8988T (cell line): ENCODE measurements at places on chromosomes 4 and X.

- DNase-seq = no peak
Observed at GRCh38 chr4:154014407-154015321, 225.8 kb upstream of the SFRP2 start.

GRCh38 chr4:99855678-99856077 lies 38.5 kb downstream of the LAMTOR3 start:
- no peak for DNase-seq

DNA sequence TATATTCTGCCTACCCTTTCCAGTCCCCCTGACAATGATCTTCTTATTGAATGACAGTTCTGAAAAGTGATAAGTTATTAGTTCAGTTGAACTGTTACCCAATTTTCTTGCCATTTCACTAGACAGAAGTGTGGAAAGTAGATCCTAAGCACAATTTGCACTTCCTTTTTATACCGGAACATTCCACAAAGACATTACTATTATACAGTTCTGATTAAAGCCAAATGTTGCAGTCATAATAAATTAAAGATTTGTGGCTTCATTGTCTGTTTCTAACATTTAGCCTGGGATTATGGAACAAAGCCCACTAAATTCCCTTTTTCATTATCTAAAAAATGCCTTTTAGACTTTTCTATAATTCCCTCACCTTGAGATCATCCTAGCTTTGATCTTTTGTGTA lies 13.8 kb downstream of the SH3BGRL start:
- DNase-seq = no peak

DNA sequence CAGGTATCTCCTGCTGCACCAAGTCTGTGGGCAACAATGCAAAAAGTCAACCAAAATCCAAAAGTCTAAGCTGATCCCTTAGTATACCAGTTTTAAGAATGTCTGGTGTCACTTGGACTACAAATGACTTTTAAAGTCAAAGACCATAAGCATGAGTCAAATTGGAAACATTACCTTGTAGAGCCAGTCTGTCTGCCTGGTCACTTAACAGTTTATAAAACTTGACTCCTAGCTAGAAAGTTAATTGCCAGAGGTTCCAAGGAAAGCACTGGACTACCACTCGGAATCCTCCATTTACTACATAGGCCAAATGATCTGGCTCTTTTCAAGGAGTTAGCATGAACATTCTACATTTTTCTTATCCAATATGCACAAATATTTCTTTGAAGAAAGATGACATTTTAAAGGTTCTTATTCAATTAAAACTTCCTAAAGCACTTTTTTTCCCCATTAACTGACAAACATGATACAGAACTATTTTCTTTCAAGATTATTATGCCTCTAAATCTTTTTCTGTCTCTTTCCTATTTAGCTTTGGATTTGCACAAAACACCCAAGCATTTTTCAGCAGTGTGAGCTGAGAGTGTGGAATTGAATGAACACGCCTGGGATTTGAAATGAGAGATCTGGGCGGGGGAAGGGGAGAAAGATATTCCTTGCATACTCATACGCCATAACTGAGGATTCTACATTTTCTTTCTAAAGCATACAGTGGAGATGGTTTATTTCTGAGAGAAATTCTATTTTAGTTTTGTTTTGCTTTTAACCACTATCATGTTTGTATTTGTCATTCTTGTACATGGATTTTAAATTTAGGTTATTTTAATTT lies 188.4 kb downstream of the SHROOM3 start:
- DNase-seq = no peak

DNA sequence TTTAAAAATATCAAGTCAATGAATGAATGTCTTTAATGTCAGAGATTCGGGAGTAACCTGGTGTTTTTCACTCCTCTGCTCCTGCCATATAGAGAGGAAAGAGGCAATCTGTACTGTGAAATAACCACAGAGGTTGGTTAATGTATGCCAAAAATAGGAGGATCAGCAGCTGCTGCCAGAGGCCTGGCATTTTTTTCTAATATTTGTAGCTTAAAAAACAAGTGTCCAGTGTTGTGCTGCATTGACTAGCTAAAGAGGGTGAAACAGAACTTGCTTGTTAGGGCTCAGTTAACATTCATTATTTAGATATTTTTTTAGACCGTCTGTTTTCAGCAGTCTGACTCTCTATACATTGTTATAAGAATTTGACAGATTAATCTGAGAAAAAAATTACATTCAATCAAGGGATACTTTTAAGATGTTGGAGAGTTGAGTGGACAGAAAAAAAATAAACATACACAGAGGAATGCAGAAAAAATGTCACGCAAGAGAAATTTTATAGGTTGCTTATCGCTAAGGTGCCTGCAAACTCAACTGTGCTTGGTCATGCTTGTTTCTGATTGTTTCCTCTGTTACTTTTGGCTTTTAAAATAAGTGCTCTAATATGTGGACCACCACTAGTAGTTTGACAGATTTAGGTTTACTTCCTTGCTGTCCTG lies 392.3 kb upstream of the GALNT7 start:
- no peak for DNase-seq

DNA sequence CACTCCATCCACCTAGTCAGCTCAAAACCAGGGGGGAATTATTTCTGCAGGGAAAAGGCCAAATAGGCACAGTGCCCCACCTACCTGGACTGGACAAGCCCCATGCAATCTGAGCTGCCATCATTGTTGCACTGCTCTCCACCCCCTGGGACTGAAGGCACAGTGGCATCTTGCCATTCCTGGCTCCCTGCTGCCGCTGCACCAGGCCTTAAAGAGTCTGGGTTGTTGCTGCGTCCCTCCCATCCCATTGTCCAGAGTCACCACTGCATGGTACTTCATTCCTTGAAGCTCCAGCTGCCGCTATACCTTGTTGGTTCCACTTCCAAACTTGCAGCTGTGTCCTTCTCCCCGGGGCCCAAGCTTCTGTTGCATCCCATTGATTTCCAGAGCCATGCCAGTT lies 629.7 kb downstream of the STIM2 start:
- DNase-seq = no peak

GRCh38 chr4:8152090-8152864 lies 6.3 kb downstream of the ABLIM2 start:
- DNase-seq = no peak

- no peak for DNase-seq
Observed at GRCh38 chr4:9903317-9903716, 118.0 kb downstream of the SLC2A9 start.

GRCh38 chrX:115021121-115021520 lies 3.7 kb upstream of the IL13RA2 start:
- no peak for DNase-seq

GRCh38 chr4:5361968-5362367 lies 310.7 kb downstream of the STK32B start:
- no peak for DNase-seq

- no peak for DNase-seq
Observed at GRCh38 chr4:155966731-155967395, 13.2 kb upstream of the CTSO start.

- no peak for DNase-seq
Observed at GRCh38 chr4:26030780-26031179, 116.8 kb downstream of the SMIM20 start.

GRCh38 chr4:140790765-140791164 lies 34.6 kb upstream of the TBC1D9 start:
- DNase-seq = no peak

DNA sequence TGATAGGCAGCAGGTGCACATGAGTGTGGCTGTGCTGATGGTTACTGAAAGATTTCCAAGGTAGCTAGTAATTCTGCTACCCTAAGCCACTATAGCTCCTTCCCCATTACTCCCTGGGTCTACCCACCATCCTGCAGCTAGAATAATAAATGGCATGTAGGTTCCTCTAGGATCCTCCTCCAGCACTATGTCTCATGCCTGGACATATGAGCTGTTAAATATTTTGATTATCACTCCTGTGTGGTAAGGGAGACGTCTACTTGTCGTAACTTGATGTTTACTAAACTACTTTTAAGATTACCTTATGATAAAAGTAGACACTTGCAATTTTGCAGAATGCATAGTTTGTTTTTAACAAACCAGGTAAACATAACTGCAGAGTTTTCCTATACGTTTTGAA lies 35.5 kb downstream of the TET2 start:
- no peak for DNase-seq

GRCh38 chr4:166977596-166977995 lies 256.7 kb downstream of the SPOCK3 start:
- DNase-seq = no peak

GRCh38 chrX:121036137-121036536 lies 11.3 kb upstream of the GLUD2 start:
- no peak for DNase-seq

DNA sequence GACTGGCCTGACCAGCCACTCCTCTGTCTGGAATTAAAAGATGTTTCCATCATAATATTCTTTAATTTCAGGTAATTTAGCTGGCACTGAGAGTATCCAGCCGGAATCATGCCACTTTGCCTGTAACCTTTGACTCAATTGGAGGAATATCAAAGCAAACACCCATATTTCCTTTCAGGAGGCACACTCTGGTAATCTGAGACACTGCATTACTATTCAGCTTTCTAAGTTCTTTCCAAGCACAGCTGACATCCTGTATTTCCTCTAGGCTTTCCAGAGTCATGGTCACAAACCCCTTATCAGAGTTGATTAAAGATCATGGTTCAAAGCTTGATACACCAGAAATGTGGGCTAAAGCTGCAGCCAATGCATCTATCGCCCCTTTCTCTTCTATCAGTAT lies 29.3 kb downstream of the INTS12 start:
- DNase-seq = no peak

DNA sequence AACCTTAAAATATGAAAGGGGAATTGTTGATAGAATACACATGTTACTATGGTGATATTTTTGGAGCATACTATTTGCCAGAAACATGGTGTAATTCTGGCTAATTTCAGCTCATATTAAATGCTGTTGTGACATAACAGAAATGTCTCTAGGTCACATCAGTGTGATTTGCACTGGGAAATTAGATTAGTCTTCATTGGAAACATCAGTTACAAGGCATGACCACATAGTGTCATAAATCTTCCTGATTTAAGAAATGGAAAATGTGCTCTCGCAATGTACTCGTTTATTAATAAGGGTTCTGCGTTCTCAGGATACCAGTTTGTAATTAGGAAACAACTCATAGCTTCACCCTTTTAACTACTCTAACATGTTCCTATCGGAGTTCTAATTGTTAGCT lies 72.9 kb upstream of the GYPA start:
- DNase-seq = no peak

- no peak for DNase-seq
Observed at GRCh38 chr4:56302760-56303159, 84.5 kb downstream of the AASDH start.

- no peak for DNase-seq
Observed at GRCh38 chr4:138562544-138562991, 320.4 kb upstream of the SLC7A11 start.

DNA sequence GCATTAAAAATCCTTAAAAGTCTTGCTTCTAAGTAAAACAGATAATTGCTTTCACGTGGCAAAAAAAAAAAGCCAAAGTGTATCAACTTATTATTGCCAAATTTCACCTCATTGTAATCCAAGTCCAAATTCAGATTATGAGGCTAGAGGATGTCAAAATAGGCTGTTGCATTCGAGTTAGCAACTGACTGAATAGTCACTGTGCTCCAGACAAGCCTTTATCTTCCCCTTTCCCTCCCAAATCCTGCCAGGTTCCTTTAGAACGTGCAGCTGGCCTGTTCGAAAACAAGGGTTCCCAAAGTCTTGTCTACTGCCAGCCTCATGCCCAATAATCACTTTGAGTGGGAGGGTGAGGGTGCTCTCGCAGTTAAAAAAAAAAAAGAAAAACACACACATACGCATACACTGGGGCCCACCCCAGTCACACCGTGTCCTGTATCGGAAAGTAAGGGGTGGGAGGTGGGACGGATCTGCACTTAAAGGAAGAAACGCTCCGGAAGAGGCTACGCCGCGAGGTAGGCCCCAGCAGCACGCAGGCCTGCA lies 603 bp downstream of the MAD2L1 start:
- no peak for DNase-seq

GRCh38 chr4:89497517-89498308 lies 190.1 kb upstream of the GPRIN3 start:
- DNase-seq = no peak

- no peak for DNase-seq
Observed at GRCh38 chr4:76790377-76790776, 107.6 kb downstream of the SOWAHB start.

- no peak for DNase-seq
Observed at GRCh38 chr4:36758312-36759178, 477.1 kb downstream of the DTHD1 start.

DNA sequence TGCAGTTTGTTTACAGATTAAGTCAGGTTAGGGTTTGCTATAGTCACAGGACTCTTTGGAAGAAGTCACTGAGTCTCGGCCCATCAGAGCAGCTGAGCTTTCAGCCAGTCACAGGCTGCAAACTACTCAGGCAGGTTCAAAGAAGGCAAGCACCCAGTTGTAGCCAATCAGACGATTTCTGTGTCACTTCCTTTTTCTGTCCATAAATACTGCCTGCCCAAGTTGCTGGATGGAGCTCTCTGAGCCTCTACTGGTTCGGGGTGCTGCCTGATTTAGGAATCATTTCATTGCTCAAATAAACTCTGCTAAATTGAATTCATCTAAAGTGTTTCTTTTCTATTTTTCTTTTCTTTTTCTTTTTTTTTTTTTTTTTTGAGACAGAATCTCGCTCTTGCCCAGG lies 7.3 kb upstream of the SH3BP2 start:
- DNase-seq = no peak

DNA sequence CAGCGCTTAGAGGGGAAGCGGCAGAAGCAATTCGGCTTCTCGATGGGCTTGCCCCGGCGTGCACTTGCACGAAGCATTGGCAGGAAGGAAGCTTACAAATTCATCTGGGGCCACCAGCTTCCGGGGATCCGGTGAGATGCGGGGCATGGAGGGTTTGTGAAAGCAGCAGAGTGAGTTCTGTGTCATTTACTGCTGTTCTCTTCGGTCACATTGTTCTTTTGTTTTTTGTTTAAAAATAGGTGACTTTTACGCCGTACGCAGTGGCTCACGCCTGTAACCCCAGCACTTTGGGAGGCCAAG lies 47.0 kb downstream of the ASMT start:
- DNase-seq = no peak

GRCh38 chrX:125172531-125172930 lies 147.1 kb upstream of the TEX13C start:
- DNase-seq = no peak

DNA sequence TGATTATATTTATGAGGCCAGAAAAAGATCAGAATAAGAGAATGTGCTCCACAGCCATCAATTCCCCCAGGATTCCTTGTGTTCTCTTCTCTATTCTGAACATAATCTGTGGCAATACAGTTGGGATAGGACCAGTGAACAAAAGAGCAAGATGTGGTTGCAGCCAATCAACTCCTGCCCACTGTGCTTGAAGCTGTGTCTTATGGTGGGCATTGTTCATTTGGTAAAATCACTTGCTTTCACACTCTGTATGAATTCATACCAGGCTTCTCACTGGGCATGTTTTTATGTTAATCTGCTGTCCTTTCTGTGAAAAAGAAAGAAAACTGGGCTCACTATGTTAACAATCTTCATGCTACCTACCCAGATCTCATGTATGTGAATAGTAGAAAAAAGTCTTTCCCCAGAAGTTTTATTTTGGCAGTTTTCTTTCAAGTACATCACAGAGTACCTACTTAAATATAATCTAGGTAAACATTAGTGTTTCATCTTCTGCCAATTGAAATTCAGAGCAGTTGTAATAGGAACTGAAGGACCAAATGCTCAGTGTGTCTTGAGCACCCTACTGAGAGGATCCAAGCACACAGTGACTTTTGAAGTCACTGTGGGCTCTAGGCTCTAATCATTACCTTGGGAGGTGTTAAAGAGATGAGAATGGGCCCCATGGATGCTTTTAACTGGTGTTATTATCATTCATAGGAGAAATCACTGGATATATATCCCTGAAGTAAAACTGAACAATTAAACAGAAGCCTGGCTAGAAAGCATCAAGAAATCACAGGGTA lies 429.2 kb upstream of the TRAM1L1 start:
- DNase-seq = no peak

GRCh38 chr4:130747842-130748241 lies 1651.9 kb downstream of the C4orf33 start:
- DNase-seq = no peak
